Globus pallidus (tissue), 1 donor: ENCODE measurements at places on chromosomes 12 and 14.

DNA sequence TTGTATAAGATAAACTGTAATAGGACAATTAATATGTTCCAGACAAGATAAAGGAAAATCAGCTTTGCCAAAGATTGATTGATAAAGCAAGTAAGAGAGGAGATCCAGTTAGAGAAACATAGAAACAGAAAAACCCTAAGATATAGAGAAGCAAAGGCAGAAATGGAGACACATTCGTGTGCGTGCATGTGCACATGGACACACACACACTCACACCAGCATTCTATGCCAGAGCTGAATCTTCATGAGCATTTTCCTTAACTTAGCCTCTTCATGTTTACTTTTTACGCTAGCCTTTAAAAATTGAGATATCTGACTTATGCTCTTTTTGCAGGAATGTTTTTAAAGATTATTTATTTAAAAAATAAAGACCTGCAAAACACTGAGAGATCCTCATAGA lies 168.5 kb upstream of the ATP2B1 start:
- DNase-seq = no peak

DNA sequence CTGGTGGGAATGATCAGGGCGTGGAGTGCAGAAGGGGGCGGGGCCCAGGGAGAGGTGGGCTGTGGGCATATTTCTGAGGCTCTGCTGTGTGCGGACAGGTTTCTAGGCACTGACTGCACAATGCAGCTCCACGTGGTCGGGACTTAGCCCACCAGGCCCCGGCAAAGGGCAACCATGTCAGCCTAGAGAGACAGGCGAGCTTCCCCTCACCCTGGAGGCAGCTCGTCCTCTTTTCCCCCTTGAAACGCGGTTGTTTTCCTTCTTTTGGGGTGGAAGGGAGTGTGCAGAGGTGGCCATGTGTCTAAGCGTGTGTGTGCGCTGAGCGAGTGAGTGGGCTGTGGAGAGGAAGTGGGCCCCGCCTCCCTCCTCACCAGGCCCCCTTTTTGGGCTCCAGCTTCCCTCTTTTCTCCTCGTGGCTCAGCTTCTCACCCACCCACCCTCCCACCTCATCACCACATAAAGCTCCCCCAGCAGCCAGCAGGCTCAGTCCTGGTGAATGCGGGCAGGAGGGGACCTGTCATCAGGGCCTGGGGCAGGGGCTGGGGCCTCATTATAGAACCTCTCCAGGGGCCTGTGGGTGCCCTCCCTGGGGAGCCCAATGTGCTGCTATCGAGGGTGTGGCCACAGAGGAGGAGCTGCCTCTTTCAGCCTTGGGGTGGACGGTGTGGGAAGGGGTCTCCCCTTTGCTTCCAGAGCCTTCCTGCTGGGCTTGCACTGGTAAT lies 22.0 kb downstream of the LRTM2 start:
- DNase-seq = no peak

- no peak for DNase-seq
These were observed 251.2 kb downstream of the ACSS3 start for GRCh38 chr12:81329085-81329484.

- no peak for DNase-seq
These were observed 42.9 kb downstream of the IFNG-AS1 start for GRCh38 chr12:68031881-68032739.

- DNase-seq = no peak
These were observed 5.0 kb downstream of the CMKLR1 start for GRCh38 chr12:108333898-108334699.

GRCh38 chr14:96514694-96515093 lies 12.5 kb downstream of the PAPOLA start:
- no peak for DNase-seq

GRCh38 chr12:63919756-63920155 lies 75.3 kb downstream of the SRGAP1 start:
- no peak for DNase-seq
